Foreskin melanocyte (primary cell): ENCODE measurements at places on chromosomes 13 and 19.

DNA sequence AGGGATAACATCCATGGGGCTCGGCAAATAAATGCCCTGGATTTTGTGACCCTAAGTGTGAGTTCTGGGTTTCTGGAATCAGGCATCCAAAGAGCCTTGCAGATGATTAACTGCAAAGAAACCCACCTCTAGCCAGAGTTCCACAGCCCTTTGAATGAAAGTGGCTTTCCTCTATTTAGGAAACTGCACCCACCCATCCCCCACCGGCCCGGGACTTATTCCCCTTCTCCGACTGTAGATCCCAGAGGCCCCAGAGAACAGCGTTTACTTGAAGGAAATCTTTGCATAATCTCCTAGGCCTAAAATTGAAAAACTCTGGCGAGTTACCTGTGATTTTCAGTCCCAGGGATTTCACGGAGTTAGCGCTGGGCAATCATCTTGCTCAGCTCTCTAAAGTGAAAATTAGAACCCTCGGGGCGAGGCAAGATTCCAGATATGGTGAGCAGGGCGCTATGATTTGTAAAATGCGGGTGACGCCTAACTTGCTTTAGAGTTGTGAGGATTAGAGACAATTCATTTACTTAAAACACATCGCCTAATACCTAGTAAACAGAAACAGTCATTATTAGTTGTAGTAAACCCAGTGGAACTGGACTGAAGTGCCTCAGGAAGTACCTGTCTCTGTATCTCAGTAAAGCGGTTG, 9.4 kb downstream of the URAD start:
- DNase-seq: no peak

- no peak for DNase-seq
These were observed 62.1 kb upstream of the FREM2 start for GRCh38 chr13:38624822-38625221.

- no peak for DNase-seq
These were observed 5.7 kb upstream of the NFIC start for GRCh38 chr19:3360421-3361383.

DNA sequence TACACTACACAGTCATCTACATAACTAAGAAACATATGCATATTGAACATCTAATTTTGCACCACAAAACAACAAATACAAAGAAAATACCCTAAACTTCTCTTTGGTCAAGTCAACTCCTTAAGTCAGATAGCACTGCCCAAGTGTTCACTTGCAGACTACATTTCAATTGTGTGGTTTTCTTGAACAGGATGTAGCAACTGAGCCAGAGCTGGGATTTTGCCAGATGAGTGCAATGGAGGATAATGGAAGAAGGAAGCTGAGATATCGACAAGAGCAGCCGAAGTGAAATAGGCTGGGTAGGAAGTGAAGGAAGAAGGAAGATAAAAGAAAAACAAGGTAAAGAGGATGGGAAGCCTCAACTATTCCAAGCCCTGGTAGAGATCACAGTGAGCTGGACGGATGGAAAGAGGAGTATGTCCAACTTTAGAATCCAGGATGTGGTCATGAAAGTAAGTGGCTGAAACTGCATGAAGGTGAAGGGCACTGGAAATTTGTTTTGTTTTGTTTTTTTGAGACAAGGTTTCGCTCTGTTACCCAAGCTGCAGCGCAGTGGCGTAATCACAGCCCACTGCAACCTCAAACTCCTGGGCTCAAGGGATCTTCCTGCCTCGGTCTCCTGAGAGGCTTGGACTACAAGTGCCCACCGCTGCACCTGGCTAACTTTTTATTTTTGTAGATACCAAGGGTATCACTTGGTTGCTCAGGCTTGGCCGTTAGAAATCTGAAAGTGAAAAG, 15.0 kb downstream of the NUFIP1 start:
- DNase-seq: no peak

DNA sequence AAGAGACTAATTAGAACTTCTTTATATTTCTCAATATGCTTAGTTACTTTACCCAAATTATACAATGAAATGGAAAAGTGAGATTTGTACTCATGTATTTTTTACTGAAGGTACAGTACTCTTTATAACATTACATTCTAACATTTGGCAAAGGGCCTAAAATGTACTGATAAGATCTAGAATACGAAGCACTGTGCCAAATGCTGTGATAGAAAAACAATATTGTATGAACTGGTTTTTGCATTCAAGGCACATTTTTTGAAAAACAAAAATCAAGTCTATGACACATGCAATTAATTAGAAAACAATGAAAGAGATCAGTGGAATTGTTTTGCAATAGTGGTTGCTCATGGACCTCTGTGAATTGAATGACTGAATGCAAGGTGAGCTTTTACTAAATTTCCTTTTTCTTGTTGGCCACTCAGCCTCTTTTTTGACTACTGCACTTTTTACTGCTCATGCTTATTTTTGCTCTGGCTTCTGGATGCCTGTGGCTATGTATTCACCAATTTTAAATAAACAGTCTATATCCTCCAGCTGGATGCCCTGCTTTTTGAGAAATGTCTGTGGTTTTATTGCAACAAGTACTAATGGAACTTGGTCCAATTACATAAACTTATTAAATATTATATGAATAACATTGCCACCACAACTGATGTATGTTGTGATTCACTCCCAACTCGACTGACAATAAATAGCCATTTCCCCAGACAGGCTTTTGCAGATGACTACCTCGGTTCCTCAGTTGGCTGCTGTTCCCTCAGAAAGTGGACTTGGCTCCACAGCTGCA, 41.4 kb upstream of the OBI1 start:
- DNase-seq: no peak

GRCh38 chr13:40406405-40407120, 259.9 kb downstream of the FOXO1 start:
- DNase-seq: no peak

- DNase-seq: no peak
These were observed 18.5 kb upstream of the KCTD4 start for GRCh38 chr13:45219123-45219891.

DNA sequence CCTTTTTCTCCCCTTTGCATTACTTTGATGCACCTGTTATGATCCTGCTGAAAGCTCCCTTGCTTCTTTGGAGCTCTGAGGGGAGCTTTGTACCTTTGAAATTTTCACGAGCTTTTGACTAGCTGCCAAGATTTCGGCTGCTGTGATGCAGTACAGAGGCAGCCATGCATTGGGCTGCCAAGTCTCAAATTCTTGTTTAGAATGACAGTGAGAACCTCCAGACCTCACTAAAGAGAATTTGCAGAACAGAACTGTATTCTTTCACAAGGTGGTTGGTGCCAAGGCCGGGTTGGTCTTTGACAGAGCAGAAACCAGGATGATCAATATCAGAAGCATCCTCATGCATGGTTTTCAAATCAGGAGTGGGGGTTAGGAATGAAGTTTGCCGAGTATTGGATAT, 414.8 kb downstream of the GPC5 start:
- no peak for DNase-seq

DNA sequence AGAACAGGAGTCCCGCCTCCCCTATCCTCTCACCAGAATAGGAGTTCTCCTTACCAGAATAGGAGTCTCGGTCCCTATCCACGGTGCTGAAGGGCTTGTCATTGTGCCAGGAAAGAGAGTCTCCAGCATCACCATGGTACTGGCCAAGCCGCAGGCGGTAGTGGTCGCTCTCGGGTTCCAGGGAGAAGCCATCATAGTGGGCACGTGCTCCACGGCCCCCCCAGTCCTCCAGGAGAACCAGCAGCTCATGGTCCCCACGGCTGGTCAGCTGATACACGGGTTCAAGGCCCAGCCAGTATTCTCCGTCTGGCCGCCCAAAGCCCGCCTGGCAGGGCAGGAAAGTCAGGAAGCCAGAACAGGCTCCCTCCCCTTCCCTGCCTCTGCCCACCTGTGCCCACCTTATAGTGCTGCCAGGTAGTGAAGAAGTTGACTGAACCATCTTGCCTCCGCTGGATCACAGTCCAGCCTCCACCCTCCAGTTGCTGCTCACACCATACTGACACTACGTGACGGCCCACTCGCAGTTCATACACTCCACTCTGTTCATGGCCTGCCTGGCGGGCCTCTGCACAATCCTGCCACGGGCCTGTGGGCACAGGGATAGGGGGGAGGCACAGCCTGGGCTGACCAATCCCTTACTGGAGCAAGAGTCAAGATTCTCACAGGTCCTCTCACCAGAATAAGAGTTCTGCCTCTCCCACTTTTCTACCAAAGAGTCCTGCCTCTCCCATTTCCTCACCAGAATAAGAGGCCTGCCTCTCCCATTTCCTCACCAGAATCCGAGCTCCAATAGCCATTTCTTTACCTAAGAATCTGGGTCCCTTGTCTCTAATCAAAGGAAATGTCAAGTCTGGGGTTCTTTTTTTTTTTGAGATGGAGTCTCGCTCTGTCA, 7.4 kb downstream of the SHFL start:
- DNase-seq: no peak

DNA sequence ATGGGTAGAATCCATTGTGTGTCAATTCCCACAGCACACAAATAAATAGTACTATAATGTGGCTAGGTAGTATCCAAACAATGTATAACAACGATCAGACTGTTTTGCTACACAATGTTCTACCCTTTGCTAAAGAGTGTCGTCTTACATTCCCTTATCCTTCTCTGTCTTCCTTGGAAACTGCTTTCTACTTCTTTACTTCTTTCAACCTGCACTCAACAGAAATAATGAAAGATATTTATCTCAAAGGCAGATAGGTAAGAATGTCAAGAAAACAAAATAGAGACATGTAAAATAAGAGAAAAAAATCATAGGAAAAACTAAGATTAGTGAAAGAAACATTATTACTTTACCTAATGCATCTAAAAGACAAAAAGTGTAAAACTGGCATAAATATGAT, 814.7 kb downstream of the PCDH9 start:
- DNase-seq: no peak

DNA sequence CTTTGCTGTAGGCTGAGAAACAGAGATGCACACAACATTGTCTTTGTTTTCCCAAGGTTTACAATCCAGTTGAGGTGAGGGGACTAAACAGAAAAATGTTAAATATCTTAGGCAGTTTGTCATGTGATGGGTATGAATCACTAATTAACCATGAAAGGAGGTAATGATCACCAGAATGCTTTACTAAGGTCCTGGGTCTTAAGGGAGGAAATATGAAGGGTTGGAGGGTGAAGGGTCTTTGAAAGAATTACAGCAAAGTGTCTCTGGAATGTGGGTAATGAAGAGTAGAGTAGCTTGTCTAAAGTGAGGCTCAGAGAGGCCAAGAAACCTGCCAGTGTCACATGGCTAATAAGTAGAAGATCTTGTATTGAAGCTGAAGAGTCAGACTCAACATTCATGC, 19.0 kb downstream of the BIVM start:
- peak; percentile 28 for DNase-seq

DNA sequence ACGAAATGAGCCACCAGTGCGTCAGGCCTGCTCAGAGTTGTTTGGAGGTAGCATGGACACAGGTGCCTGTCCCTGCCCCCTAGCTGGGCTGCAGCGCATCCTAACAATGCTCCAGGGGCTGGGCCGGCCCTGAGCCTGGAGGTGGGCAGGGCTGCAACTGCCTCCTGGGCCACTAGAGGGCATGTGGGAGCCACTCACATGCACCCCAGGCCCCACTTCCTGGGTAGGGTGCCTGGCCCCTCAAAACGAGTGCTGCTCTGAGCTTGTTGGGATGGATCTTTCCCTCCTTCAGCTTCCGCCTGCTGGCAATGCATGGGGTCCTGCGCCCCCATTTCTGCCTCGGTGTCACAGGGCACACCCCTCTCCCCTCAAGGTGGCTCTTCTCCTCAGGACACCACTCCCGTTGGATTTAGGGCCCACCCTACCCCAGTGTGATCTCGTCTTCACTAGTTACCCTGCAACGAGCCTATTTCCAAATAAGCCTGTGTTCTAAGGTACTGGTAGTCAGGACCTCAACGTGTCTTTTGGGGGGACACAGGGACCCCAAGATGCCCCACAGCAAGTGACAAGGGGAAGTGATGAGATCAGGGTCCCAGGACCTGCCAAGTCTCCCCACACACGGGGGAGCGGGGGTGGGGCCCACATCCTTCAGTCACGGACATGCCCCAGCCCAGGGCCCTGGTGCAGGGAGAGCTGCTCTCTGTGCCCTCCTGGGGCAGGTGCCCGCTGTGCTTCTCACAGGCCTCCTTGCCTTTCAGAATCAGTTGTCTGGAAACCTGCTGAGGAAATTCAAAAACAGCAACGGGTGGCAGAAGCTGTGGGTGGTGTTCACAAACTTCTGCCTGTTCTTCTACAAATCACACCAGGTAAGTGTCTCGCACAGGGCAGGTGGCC, 131.3 kb downstream of the STK24 start:
- peak; percentile 32 for DNase-seq

GRCh38 chr13:79772811-79773210, 291.9 kb downstream of the NDFIP2 start:
- DNase-seq: no peak

DNA sequence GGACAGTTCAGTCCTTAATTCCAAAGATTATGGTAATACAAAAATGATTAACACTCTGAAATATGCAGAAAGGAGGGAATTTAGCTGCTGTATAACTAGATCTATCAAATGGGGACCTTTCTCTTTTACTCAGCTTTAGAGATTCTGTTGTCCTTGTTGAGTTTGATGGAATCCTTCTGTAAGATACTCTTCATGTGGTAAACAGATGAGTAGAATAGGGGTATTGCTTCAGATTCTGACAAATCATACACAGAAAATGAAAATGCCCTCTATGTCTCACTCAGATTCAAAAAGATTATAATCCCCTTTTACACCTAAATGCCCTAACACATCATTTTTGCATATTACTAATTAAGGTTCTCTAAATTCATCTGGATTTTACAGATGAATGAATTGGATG, 50.7 kb downstream of the ARHGAP35 start:
- DNase-seq: no peak

DNA sequence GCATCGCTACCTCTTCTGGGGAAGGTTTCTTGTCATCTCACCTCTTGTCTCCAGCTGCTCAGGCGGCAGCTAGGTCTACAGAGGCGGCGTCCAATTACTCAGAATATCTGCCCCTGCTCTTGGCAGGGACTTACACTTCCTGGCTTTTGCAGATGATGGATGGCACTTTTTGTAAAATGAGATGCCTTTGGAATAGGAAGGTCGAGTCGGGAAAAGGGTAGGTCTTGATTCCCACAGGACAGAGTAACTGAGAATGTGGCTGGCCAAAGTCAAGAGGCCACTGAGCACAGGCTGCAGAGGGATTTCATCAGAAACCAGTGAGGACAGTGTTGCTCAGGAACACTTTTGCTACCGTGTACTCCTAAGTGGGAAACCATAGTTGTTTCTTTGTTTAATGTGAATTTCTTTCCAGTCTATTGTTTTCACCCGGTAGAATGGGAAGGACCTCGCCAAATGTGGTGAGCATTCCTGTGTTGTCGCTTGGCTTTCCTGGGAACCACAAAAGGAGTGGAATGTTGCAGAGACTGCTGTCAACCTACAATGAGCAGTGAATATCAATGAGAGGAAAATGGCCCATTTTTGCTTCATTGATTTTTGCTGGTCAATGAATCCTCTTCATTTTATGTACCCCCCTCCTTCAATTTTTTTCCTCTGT, 383.7 kb downstream of the HS6ST3 start:
- DNase-seq: no peak

DNA sequence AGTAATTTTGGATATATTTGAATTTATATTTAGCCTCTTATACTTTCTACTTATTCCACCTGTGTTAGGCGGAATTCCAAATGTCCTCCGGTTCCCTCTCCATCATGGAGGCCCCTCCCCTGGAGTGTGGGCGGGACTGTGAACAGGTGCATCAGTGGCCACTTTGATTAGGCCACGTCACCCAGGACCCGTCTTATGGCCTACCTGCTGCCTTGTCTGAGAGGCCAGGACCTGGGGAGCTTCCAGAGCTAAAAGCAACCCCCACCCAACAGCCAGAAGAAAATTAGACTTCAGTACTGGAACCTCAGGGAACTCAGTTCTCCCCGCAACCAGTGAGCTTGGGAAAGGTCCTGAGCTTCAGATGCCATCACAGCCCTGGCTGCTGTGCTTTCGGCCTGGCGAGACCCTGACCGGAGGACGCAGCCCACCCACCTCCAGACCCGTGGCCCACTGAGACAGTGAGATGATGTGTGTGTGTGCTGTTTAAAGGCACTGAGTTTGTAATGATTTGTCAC, 200.2 kb upstream of the SOX1 start:
- DNase-seq: no peak
